ENCODE measurements at places on chromosomes 3 and 15. TPM values are rescaled to one million over a fixed set of nuclear protein-coding genes. Genes with fewer than 3 reads are reported as not detected.

ZIC4 gene
- total RNA-seq, result not detected

MEGF11 gene
- not detected for total RNA-seq

SAMMSON gene
- total RNA-seq, result not detected

ZDHHC23 gene
- 14.9 TPM for total RNA-seq

VIPR1 gene
- total RNA-seq, result 0.23 TPM

CLDN18 gene
- not detected for total RNA-seq

SLC15A2 gene
- total RNA-seq, result 0.33 TPM

DNAJA4 gene
- 3.9 TPM for total RNA-seq

CYP8B1 gene
- not detected for total RNA-seq

Measured in dermis blood vessel endothelial cell (primary cell).